Occipital lobe (tissue), 3 donors: ENCODE measurements at places on chromosomes 12 and 14. TPM values are rescaled to one million over a fixed set of nuclear protein-coding genes. Genes with fewer than 3 reads are reported as not detected.

- DNase-seq, result no peak
These were observed 17.6 kb downstream of the C14orf132 start for GRCh38 chr14:96056509-96057422.

DNA sequence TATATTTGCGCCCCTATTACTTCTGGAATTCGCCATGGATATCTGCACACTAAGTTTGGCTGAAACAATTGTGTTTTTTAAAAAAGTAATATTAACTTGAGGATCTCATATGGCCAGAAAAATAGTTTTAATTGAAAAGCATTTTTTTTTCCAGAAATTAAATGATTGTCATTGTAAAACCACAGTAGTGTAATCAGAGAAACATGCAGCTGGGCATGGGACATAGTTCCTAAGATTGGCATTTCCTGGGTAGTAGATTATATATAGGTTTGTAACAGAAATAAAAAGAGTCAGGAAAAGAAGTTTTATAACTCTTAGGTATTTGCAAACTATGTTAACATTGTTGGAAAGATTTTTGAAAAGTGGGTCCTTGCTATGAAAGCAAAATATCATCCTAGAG, 17.6 kb downstream of the SSPN start:
- no peak for DNase-seq

DNA sequence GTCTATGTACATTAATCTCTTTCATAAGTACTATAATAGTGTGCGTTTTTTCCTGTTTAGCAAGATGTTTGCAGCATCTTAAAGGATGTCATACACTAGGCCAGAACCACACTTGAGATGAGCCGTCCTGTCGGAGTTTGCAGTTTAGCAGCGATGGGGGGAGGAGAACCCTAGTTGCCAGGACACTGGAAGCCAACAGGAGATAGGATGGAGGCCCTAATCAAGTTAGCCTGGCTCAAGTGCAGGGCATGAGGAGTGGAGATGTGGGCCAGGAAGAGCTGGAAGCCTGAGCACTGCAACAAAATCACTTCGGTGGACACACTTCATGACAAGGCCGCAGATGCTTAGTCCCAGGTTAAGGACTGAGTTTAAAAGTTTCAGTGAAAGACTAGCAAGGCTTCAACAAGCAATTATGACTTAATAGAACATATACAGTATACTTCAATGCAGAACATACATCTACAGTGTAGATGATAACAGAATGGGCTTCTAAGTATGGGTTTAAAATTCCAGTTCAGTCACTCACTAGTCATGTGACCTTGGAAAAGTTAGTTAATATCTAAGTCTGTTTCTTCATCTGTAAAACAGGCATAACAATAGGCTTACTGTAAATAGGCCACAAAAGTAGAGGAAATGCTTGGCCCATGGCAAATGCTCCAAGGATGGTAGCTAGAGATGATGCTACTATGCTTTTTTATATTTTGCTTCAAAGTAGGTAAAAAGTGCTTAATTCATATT, 77.1 kb downstream of the PTPN21 start:
- DNase-seq, result no peak

LPAR5 gene
- total RNA-seq, result 0.62 TPM

DNA sequence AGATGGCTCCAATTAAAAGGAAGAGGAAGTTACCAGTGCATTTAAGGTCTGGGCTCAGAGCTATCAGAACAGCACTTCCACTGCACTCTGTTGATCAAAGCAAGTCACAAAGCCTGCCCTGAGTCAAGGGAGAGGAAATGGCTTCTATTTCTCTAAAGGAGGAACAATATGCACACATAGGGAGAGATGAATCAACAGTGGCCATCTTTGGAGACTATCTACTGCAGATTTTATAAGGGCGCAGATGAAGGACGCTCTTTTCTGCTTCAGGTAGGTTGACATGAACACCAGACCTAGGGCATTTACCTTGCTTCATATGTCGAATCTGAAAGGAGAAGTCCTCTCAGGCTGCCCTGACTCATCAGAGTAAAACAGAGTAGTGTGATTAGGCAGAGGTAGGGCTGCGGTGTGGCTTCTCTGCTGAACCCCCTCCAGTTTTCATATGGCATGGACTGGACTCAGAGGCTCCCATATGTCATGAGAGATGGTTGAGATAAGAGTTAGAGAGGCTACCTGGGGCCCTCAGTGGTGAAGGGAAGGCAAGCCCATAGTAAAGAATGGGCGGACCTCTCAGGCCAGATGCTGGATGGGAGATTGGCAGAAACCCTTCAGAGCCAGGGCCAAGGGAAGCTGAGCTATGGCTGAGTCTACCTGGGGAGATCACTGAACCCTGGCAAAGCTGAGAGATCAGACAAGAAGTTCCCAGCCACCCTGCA, 84.4 kb downstream of the ARF6 start:
- DNase-seq, result no peak

GDF3 gene
- total RNA-seq, result not detected

DNA sequence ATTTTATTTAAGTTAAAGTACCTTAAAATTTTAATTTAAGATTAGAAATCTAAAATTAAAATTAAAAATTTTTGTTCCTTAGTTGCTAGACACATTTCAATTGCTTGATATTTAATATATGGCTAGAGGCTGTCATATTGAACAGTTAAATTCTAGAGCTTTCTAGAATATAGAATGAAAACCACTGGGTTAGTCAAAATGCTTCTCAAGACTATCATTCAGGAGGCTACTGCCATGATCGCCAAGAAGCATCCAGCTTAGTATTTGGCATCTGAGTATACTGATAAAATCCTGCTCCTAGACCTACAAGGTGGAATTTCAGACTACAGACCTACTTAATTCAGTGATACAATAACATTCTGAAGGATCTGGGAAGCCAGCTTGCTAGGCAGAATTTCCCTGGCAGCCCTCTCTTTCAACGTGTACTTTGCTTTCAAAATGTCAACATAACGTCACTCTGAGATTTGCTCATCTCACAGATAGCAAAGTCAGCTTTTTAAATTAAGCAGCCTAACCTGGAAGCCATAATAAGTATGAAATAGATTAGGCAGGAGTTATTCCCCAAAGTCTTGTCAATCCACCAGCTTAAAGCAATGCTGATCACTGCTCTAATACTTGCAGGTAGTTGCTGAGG, 525.8 kb downstream of the FSCB start:
- DNase-seq, result no peak

PXMP2 gene
- 12.2 TPM for total RNA-seq

CCDC177 gene
- total RNA-seq, result 6.9 TPM

ZNF385A gene
- total RNA-seq, result 1.1 TPM

CYP46A1 gene
- total RNA-seq, result 2.3 TPM
